ENCODE measurements at places on chromosomes 5 and 9. TPM values are rescaled to one million over a fixed set of nuclear protein-coding genes. Genes with fewer than 3 reads are reported as not detected.

Gene GHR
- total RNA-seq, result 0.19 TPM

Gene PSD2
- total RNA-seq, result 0.13 TPM

DNA sequence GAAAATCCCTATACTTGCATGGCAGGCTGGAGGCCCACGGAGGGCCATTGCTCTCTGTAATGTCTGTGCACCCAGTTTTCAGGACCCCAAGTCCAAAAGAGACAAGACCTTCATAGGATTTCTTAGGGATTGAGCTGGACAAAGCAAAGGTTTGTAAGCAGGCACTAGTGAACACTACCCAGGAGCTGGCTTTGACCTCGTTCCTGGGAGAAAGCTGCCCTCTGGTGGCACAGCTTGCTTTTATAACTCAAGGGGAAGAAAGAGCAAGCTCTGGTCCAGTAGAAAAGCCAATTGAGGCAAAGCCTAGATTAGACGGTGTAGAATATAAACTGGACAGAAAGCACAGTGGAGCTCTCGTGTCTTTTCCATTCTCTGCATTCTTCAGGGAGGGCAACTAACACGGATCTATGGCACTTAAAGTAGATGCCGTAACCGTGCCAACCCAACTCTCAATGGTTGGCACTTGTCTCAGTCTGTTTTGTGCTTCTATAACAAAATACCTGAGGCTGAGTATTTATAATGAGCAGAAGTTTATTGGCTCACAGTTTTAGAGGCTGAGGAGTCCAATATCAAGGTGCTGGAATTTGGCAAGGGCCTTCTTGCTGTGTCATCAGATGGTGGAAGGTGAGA lies 7.9 kb downstream of the GABRP start:
- H3K27ac ChIP-seq, result no peak overlapping the region
- no peaks in the 10 kb centered on the region for H3K36me3 ChIP-seq
- no peak overlapping the region for H3K4me3 ChIP-seq

GRCh38 chr5:163260961-163261360 lies 176.4 kb upstream of the CCNG1 start:
- H3K27me3 ChIP-seq, result no peaks in the 10 kb centered on the region
- DNase-seq, result no peak
- no peaks in the 10 kb centered on the region for H3K4me1 ChIP-seq
- no peaks in the 10 kb centered on the region for H3K36me3 ChIP-seq
- no peak overlapping the region for H3K4me3 ChIP-seq

DNA sequence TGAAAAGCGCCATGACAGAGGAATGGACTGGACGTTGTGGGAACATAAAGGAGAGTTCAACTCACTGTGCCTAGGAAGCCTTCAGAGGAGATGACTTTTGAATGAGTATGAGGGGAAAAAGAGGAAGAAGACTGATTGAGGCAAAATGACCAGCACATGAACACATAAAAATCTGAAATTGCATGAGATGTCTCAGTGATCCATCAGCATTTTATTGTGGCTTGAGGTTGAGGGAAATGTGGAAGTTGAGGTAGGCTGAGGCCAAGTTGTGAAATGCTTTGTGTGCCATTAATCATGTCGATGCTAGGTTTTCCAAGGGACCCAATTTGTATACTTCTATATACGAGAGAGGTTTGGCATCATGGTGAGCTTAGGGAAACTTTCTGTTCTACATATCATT lies 140.9 kb upstream of the TLX3 start:
- H3K36me3 ChIP-seq, result no peaks in the 10 kb centered on the region
- no peak overlapping the region for H3K4me3 ChIP-seq
- no peak for DNase-seq
- H3K4me1 ChIP-seq, result peaks cover 2% of the 10 kb centered on the region
- H3K27ac ChIP-seq, result no peak overlapping the region

GRCh38 chr9:128916745-128917144 lies 4.0 kb upstream of the PHYHD1 start:
- no peak overlapping the region for H3K4me3 ChIP-seq
- no peaks in the 10 kb centered on the region for H3K4me1 ChIP-seq
- peaks cover 2% of the 10 kb centered on the region for H3K36me3 ChIP-seq
- H3K27me3 ChIP-seq, result no peaks in the 10 kb centered on the region
- DNase-seq, result no peak

GRCh38 chr9:123354806-123355508 lies 1.0 kb upstream of the CRB2 start:
- no peaks in the 10 kb centered on the region for H3K36me3 ChIP-seq
- DNase-seq, result no peak
- no peak overlapping the region for H3K4me3 ChIP-seq
- no peaks in the 10 kb centered on the region for H3K27me3 ChIP-seq
- no peak overlapping the region for H3K27ac ChIP-seq
- H3K4me1 ChIP-seq, result peaks cover 21% of the 10 kb centered on the region
